ENCODE measurements at places on chromosomes 16 and 17.

DNA sequence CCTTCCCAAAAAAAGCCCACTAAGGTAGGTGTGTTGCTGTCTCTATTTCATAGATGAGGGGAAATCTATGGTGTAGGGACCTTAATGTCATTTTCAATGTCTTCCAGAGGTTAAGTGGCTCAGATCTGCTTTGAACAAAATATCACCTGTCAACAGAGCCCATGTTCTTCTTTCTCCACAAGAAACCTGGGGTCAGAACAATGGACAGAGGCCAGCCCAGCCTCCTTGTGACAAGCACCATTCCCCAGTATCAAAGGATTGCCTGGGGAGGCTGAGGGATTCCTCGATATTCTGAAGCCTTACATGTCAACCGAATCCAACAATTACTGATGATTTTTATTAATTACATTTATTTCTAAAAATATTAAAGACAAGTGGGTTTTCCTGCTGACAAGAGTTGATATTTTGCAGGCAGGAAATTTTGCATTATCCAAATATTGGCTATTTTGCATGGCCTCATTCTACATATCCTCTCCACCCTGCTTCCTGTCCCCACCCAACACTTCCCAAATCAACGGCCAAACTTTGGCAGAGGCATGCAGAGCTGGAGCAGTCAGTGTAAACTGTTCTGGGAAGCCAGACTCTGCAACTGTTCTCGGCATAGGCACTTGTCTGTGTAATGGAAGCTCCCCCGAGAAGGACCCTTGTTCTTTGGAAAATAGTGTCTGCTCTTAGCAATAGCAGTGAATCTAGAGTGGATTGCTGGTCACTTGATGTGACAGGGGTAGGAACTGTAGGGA, 281.5 kb downstream of the HS3ST3A1 start:
- no peak for DNase-seq

DNA sequence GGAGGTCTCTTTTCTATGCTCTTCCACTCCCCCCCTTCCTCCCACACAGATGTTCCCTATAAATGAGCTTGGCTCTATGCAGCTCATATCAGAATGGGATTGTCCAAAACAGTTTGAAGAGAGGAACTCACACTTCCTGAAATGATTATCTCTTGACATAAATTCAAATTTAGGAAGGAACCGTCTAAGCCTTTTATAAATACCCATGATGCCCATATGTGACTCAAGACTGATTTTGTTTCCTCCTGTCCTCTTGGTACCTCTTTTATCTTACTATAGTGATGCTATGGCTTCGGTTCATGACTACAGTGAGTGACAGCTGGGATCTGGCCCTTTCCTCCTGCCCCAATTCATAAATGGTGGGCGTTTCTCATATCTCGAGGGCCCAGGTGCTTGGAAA, 16.6 kb upstream of the TERF2 start:
- DNase-seq = no peak

GRCh38 chr16:67445441-67445912, 14.6 kb downstream of the HSD11B2 start:
- no peak for DNase-seq

DNA sequence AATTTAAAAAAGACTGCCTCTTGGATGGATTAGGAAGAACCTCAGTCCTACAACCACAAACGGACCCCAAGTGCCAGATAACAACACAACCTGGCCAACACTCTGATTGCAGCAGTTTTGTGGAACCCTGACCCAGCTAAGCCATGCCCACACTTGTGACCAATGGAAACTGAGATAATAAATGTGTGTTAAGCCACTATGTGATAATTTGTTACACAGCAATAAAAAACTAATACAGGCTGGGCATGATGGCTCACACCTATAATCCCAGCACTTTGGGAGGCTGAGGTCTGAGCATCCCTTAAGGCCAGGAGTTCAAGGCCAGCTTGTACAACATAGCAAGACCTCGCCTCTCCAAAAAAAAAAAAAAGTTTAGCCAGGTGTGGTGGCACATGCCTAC, 127.5 kb downstream of the BRIP1 start:
- DNase-seq = no peak

GRCh38 chr16:57867000-57867561, 64.8 kb upstream of the KIFC3 start:
- peak; percentile 34 for DNase-seq

Measured in Caki2 (cell line).